ENCODE measurements at places on chromosomes 16 and 17.

DNA sequence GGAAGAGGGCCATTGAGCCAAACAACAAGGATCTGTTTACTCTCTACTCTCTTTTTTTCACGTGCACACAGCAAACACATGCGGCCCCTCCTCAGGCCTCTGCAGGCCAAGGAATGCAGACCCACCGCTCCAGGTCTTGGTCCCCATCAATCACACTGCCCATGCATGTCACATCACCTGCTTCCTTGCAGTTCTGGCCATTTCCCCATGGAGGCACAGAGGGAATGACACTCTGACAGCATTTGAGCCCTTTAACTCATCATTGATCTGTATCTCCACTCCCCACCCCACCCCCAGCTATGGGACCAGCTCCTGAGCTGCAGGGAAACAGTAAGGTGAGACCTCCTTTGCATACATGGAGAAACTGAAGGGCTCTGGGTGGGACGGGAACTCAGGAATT is 45.9 kb upstream of the MEIOC start:
- no peak for DNase-seq

DNA sequence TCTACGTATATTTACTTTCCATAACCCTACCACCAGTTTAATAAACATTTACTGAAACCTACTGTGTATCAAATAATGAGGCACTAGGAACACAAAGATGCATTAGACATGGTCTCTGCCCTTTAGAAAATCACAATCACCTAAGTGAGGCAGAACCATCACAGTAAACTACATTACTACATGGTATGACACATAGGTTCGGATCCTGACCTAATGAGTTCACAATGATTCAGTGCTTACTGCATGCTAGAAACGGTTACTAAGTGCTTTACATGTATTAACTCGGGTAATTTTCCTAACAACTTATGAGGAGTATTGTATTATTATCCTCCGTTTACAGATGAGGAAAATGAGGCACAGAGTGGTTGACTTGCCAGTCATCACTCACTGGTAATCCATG is 5.2 kb upstream of the SYNRG start:
- DNase-seq, result no peak

- DNase-seq, result peak; percentile 35
Observed at GRCh38 chr16:56999409-57000270, 10.3 kb downstream of the NLRC5 start.

GRCh38 chr17:68231541-68231940 is 16.3 kb upstream of the AMZ2 start:
- DNase-seq, result no peak

DNA sequence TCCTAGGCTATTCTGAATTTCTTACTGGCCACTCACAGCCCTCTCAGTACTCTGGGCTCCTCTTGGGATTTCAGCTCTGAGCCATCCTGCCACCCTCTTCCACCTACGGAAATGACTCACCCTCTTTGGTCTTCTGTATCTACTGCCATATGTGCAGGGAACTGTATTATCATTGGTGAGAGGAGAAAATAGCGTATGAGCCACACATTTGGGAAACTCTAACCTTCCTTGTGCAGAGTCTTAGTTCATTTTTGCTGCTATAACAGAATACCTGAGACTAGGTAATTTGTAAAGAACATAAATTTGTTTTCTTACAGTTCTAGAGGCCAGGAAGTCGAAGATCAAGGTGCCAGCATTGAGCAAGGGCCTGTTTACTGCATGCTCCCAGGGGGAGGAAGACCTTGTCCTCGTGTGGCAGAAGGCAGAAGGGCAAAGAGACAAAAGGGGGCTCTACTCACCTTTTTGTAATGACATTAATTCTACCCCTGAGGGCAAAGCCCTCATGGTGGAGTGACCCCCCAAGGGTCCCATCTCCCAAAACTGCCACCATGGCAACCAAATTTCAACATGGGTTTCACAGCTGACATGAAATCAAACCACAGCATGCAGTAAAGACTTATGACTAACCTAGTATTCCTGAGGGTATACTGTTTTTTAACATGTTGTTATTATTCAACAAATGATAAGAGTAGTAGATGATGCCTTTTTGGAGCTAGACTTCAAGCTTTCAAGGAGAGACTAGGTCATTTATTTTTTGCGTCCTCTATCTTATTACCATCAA is 191.8 kb downstream of the PRKCA start:
- no peak for DNase-seq

GRCh38 chr16:78784771-78785170 is 685.3 kb downstream of the WWOX start:
- DNase-seq, result no peak

DNA sequence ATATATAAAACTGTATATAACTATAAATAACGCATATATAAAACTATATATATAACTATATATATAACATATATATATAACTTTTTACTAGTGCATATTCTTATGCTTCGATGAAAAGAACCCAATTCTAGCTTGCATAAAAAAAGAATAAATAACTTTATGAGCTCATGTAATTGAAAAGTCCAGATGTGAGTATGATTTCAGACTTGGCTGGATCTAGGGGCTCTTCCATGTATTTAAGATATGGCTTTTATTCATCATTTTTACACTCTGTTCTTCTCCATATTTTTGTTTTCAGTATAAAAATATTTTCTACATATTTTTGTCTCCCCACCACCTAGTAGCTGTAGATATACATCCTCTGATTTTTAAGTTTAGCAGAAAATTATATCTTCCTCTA is 417.5 kb downstream of the CDH11 start:
- DNase-seq, result no peak

GRCh38 chr17:34389126-34389750 is 26.2 kb upstream of the CCL1 start:
- no peak for DNase-seq

- no peak for DNase-seq
Observed at GRCh38 chr16:84303516-84303915, 8.8 kb downstream of the WFDC1 start.

GRCh38 chr17:50330151-50330775 is 15.7 kb upstream of the XYLT2 start:
- no peak for DNase-seq

DNA sequence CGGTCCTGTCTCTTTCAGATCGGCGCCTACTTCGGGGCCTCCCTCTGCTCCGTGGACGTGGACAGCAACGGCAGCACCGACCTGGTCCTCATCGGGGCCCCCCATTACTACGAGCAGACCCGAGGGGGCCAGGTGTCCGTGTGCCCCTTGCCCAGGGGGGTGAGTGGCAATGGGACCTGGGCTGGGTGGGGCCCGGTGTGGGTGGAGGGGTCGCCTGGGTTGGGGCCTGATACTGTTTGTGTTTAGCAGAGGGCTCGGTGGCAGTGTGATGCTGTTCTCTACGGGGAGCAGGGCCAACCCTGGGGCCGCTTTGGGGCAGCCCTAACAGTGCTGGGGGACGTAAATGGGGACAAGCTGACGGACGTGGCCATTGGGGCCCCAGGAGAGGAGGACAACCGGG is 37.7 kb downstream of the ITGAM start:
- DNase-seq, result no peak

DNA sequence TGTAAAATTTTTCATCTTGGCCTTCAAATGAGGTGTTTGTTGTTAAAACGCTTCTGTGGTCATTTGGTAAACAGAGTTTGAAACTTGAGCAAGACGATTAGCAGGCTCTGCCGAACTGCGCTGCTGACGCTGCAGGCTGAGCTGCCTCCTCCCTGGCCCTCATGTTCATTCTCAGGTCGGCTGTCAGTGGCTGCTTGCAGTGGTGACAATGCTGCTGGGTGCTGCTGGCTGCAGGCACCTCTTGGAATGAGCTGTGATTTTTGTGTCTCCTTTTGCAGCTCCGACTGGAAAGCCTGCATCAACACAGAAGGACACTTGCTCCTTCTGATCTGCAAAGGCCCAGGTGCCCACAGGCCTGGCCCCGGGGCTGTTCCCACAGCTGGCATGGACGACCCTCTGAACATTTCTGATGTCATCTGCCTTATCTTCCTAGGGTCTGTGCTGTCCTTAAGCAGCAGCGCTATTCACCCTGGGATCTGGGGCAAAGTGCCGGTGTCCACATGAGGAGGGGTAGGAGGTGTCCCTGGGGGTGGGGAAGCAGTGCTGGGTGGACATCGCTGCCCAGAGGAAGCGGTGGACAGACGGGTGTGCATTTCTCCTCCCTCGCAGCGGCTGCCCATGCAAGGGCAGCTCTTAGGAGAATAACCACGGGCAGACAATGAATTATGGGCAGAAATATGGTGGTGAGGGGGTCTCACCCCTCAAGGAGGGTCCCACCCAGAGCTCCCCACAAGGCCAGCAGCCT is 23.1 kb upstream of the OSGIN1 start:
- DNase-seq, result no peak

DNA sequence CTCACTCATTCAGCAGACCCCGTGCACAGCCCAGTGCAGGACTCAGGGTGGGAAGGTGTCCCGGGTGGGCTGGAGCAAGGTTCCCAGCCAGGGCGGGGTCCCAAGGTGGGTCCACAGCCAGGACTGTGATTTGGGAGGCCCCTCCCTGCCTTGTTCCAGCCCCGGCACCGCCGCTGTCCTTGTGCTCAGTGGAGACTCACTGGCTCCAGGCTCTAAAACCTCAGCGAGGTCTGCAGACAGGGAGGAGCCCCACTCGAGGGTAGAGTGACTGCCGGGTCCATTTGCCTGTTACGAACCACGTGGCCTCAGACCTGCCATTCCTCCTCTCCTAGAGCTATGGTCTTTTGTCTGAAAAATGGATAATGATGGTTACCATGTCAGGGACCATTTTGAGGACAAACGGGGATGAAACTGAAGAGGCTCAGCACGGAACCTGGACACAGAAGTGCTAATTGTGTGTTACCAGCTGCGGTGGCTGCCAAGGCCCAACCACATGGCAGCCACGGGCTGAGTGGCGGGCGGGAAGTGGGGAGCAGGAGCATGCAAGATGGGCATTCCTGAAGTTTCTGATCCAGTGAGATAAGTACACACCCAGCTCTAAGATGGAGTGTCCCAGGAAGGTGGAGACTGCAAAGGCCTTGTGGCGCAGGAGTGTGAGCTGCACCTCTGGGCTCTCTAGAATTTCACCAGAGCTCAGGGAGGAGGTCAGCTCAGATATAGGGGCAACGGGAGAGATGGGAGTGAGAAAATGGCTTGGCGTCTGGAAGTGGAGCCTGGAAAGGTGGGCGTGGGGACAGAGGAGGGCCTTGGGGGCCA is 317.6 kb downstream of the SEC14L1 start:
- no peak for DNase-seq

DNA sequence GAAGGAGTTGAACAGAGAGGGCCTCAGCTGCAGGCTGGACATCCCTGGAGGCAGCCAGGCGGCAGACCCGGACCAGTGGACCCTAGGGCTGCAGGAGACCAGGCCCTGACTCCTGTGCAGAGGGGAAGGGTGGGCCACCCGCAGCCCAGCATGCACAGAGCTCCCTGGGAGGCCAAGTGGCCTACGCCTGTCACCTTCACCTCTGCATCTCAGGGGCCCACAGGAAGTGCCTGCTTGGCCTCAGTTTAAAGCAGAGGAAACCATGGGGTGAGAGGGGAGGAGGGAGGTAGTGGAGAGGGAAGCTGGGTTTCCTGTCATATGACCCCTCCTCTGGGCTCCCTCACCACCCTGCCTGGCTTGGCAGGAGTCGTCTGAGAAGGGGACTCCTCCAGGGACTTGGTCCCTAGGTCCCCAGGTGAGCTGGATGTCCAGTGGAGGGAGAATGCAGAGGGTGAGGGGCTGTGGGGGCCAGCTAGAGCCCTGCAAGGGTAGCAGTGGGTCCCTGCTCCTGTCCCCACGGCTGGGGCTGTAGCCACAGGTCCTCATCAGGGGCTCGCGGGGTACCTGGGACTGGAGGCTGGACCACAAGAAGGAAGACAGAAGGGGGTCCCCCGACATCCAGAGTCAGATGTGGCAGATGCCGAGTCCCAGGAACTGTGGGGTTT is at the start of gene TMC8:
Gene TMC8, plus strand, starts transcription at position 335 of the 665 bp plus-strand sequence. CDS start 818 bp downstream, outside the sequence.
- DNase-seq, result peak; percentile 58

GRCh38 chr16:81220349-81220748 is 18.1 kb upstream of the BCO1 start:
- DNase-seq, result no peak

DNA sequence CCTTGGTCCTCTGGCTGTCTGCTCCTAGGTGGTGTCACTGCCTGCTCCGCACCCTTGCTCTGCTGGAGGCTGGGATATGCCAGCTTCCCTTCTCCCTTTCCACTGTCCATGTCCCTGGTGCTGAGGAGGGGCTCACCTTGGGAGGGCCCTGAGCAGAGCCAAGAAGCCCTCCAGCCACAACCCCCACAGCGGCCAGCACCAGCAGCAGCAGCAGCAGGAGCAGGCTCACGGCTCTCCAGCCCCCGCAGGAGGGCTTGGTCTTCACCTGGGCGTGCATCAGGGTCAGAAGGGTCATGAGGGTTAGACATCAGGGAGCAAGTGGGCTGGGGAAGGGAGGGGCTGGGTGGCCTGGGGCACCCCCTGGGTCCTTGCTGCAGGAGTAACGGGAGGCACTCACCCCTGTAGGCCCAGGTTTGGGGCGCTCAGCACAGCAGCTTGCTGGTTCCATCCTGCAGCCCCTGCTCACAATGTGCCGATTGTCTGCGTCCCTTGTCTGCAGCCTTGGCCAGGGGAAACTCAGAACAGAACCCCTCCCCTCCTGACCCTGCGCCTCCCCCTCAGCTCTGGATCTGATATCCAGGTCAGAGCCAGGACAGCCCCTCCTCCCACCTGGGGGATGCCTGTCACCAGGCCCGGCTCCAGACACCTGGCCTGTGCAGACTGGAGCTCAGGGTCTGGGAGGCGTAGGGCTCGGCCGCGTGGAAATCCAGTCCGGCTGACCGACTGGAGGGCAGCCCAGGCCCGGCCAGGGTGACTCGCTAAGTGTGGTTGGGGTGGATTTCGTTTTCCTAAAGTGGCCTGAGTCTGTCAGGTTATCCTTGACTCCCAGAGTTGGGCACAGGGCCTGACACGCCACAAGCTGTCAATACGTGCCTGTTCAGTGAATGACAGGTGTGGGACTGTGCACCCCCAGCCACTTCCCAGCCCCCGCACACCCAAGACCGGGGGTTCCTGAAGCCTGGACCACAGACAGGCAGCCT is at the start of gene BRICD5:
Gene BRICD5, minus strand, starts transcription at position 478 of the 980 bp plus-strand sequence. Its CDS starts 30 bp downstream, at position 448.
- no peak for DNase-seq

GRCh38 chr16:83147244-83147643 is 520.5 kb downstream of the CDH13 start:
- no peak for DNase-seq

- DNase-seq, result no peak
Observed at GRCh38 chr17:30543456-30543855, 66.2 kb downstream of the GOSR1 start.

GRCh38 chr16:4481526-4481925 is 5.3 kb downstream of the HMOX2 start:
- DNase-seq, result no peak

- DNase-seq, result no peak
Observed at GRCh38 chr16:4529085-4530060, 9.2 kb downstream of the CDIP1 start.

GRCh38 chr17:61261001-61261637 is 138.5 kb upstream of the TBX2 start:
- DNase-seq, result no peak

- DNase-seq, result no peak
Observed at GRCh38 chr16:6560306-6561100, 772.1 kb upstream of the RBFOX1 start.

Measured in effector CD8-positive, alpha-beta T cell (primary cell).